Thymus (tissue), 14 donors: ENCODE measurements at places on chromosomes 7 and 10.

- DNase-seq, result peak; percentile 44
Observed at GRCh38 chr10:102643336-102644065, 778 bp upstream of the TRIM8 start.

DNA sequence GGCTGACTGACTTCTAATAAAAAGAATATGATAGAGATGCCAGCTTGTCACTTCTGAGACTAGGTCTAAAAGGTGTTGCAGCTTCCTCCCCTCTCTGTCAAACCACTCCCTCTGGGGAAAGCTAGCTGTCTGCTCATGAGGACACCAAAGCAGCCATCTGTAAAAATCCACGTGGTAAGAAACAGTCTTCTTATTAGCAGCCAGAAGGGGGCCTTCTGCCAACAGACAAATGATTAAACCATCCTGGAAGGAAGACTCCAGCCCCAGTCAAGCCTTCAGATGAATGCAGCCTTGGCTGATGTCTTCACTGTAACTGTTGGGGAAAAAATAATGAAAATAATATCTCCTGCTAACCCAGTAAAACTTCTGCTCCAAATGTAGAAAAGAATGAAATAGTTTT is 41.9 kb upstream of the DAGLB start:
- no peak for DNase-seq

- no peak for DNase-seq
Observed at GRCh38 chr10:89633484-89633883, 11.6 kb downstream of the PANK1 start.

GRCh38 chr7:69757981-69758430 is 159.7 kb downstream of the AUTS2 start:
- DNase-seq, result no peak

DNA sequence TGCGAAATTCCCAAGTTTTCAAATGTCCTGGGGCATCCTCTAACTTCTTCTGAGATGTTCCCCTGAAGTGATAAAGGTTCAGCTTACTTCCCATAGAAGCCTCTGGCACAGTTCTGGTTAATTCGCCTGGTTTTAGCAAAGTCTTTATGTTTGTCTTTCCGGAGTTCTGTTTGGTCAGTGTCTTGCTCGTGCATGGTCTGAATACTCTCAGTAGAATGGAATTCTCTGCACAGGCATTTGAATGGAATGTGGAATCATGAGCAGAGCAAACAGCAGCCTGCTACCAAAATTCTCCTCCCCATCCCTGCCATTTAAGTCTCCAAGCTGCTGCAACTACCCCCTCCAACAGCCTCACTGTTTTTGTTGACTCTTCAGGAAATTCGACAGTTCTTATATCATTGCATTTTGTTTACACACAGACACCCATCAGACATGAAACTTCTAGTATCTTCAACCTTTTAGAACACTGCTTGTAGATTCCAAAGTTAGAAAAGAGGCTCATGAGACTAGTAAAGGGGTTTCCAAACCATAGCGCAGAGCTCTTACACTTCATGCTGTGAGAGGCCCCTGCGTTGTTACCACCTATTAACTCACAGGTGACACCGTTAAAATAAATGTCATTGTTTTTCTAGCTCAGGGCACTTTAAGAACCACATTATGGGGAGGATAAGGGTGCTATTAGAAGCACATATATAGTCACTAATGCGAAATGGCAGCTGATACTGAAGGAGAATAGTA is 129.7 kb downstream of the PLCE1 start:
- DNase-seq, result no peak

DNA sequence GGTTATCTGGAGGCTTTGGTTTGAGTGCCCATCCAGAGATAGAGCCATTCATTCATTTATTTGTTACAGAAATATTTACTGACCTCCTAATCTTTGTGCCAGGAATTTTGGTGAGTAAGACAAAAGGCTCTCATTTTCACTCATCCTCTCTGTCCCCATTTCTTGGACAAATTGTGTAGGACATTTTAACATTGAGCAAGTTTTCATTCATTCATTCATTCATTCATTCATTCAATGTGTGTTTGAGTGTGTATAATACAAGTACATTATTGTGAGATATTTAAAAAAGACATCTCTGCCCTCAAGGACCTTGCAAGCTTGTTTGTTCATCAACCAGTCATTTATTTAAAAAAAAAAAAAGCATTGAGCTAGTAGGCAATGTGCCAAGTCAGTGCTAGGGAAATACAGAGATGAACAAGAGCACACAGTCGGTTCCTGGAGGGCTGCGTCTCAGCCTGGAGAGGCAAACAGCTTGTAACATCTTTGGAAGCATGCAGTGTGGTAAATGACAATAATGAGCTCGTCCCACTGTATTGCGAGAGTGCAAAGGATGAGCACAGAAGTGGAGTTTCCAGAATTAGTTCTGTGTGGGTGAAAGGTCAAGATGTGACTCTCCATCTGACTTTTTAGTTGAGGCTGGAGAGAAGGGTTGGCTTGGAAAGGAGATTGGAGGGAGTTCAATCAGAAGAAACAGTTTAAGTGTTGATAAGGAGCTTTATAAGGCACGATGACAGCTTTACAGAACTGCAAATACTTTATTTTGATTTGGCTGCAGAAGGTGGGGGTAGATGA is 50.5 kb upstream of the HBP1 start:
- no peak for DNase-seq

DNA sequence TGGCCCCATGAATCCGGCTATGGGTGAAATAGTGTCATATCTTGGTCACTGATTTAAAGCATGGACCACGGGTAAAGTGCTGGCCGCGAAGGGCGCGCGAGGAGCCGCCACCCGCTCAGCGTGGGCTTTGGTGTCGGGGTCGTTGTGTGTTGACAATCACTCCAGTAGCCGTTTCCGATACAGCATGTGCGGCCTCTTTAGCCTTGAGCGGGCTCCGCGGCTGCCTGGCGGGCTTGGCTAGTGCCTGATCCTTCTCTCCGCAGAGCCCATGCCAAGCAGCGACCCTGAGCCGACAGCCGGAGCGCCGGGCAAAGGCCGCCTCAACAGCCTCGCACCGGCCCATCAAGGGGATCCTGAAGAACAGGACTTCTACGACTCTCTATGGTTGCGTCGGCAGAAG is 105.9 kb downstream of the SLC37A3 start:
- no peak for DNase-seq

GRCh38 chr10:114470956-114471905 is 66.9 kb upstream of the AFAP1L2 start:
- DNase-seq, result peak; percentile 91

DNA sequence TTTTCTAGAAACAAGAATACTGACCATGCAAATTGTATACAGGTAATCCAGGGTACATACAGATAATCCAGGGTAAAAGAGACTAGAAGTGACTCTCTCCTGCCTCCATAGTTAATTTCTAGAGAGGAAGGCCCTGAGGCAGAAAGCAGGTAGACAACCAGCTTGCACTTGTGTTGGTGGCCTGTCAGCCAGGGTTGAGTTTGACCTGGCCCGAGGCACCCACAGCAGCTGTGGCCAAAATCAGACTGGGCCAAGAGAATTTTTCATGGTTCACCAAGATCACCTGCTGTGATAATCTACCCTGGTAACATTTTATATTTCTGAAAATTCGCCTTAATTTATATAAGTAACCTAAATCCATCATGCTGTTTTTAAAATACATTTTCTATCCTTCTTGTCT is 386.5 kb upstream of the ETV1 start:
- no peak for DNase-seq

DNA sequence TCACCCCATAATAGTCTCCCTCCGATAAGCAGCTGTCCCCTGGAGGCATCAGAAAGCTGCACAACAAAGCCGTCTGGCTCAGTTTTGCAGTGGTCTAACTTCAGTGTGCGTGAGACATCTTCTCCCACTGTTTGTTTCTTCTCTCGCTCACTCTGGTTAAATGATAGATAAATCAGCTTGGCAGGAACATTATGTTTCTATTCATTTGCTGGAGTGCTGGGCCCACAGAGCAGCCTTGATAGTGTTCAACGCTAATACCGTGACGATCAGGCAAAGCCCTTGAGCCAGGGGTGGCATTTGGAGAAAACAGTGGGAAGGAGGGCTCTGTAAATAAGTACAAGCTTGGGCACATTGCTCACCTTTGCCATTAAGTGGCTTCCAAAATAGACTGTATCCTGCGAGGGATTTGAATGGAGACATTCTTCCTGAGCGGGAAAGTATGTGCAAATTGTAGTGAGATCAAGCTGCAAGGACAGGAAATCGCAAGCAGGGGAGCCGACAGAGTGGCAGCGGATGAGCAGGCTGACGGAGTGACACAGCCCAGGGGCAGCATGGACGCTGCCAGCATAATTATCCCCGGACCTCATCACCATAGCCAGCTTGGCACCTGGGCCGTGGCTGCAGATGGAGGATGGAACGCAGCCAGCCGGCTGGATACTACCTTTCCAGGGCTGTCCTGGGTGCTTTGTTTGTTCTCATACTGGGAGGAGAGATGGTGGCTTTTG is 256.8 kb upstream of the FZD8 start:
- no peak for DNase-seq

- DNase-seq, result no peak
Observed at GRCh38 chr7:112182749-112183148, 23.4 kb downstream of the DOCK4 start.
